ENCODE measurements at places on chromosomes 6 and 20.
A peak's percentile ranks its signal among the peaks of the same experiment; 100 is the strongest.

DNA sequence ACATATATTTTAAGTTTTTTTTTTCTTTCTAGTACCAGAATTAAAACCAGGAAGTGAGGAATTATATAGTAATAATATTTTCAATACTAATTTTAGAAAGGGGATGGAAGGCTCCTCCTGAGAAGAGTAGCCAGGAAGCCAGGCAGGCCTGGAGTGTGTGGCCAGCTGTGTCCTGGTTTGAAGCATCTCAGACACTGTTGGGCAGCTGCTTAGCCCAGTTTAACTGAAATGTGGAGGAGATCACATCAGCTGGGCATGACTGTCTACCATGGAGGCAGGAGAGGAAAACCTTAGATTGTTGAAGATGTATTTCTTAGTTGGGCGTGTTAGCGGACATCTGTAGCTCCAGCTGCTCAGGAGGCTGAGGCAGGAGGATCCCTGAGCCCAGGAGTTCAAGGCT is 142.2 kb downstream of the ARID1B start:
- DNase-seq, result no peak

DNA sequence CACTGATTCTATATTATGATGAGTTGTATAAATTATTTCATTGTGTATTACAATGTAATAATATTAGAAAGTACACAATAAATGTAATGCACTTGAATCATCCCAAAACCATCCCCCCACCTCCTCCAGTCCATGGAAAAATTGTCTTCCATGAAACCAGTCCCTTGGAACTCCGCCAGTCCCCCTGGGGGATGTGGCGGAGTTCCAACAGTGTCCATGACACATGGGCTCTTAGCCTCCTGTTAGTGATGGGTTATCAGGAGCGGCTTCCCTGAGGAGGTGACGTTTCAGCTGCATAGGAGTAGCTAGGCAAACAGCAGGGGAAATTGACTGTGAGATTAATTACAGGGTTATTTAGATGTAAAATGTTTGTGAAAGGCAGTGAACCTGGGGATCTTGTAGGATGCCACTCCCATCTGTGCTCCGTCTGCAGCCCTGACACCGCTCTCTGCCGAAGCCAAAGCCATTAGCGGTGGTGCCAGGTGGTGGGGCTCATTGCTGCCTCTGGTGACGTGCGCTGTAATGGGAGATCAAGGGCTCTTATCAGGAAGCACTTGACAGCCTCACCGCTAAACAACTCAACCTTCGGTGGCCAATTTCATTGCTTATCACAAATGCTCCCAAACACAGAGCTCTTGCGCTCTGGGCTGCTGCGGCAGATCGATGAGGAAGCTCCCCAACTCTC is 81.6 kb upstream of the MC3R start:
- no peak for DNase-seq

- DNase-seq, result peak; percentile 38
Observed at GRCh38 chr6:166307082-166308032, 835 bp downstream of the PRR18 start.

- DNase-seq, result no peak
Observed at GRCh38 chr20:37986873-37987601, 46.2 kb downstream of the TTI1 start.

- peak; percentile 19 for DNase-seq
Observed at GRCh38 chr6:142537612-142538478, 236.0 kb downstream of the ADGRG6 start.

GRCh38 chr20:37914672-37915433 is 11.9 kb downstream of the VSTM2L start:
- peak; percentile 31 for DNase-seq
